ENCODE measurements at places on chromosomes 13 and 19.

- no peak for DNase-seq
Observed at GRCh38 chr13:48199404-48199946, 33.5 kb upstream of the ITM2B start.

GRCh38 chr13:67023130-67023876 is 206.8 kb downstream of the PCDH9 start:
- DNase-seq: no peak

- no peak for DNase-seq
Observed at GRCh38 chr13:92575777-92576176, 650.8 kb upstream of the GPC6 start.

DNA sequence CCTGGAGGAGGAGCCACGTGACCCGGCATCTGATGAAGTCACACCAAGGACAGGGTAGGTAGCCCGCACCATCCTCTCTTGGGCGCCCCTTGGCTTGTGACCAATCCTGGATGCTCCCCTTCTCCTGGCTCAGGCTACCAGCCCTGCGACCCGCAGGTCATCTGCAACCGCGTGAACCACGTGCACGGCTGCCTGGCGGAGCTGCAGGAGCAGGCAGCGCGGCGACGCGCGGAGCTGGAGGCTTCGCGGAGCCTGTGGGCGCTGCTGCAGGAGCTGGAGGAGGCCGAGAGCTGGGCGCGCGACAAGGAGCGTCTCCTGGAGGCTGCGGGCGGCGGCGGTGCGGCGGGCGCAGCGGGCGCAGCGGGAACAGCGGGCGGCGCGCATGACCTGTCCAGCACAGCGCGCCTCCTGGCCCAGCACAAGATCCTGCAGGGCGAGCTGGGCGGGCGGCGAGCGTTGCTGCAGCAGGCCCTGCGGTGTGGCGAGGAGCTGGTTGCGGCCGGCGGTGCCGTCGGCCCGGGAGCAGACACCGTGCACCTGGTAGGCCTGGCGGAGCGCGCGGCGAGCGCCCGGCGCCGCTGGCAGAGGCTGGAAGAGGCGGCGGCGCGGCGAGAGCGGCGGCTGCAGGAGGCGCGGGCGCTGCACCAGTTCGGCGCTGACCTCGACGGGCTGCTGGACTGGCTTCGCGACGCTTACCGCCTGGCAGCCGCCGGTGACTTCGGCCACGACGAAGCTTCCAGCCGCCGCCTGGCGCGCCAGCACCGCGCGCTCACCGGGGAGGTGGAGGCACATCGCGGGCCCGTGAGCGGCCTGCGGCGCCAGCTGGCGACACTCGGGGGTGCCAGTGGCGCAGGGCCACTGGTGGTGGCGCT is 45.9 kb downstream of the SPTBN4 start:
- DNase-seq: no peak

- no peak for DNase-seq
Observed at GRCh38 chr13:72246396-72246795, 379.4 kb upstream of the DACH1 start.

GRCh38 chr19:33316541-33317264 is 14.4 kb upstream of the CEBPA start:
- DNase-seq: no peak

Measured in CD4-positive, alpha-beta T cell treated with Interferon gamma for 1 hour (primary cell).